ENCODE measurements at places on chromosomes 7 and 10. TPM values are rescaled to one million over a fixed set of nuclear protein-coding genes. Genes with fewer than 3 reads are reported as not detected.

Gene ACBD7
- not detected for total RNA-seq

- DNase-seq, result no peak
These were observed 473 bp upstream of the GPER1 start for GRCh38 chr7:1087465-1087814.

DNA sequence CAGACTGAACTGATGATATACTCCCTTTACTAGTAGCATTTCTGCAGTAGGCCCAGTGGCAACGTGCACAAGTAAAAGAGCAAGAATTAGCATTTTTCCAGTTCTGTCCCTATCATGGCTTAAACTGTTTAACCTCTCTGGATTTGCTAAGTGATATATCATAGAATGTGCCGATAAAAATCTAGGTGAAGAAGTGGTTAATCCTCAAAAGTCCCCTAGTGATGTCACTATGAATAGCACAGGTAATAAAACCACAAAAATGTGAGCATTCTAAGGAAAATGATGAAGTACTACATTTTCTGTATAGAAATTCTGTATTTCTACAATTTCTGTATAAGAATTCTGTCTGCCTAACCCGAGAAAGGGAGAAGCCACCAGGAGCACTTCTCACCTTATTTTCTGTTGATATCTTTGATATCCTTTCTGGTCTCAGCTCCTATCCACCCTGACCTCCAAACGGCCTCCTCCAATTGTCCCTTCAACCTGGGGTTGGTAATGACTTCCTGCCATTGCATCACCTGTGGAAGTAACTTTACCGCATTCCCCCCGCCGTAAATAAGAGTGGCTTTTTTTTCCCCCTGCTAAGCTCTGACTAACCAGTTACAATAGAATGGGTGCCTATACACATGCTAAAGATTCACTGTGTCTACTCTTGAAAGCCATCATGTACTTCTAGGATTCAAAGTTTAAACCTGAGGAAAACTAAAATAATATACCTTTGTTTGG, 155.9 kb upstream of the ASAH2 start:
- no peak for DNase-seq

Gene PTPRZ1
- 0.72 TPM for total RNA-seq

GRCh38 chr7:76260171-76260703, 42.2 kb upstream of the HSPB1 start:
- no peak for DNase-seq

GRCh38 chr7:139358541-139359365, 941 bp upstream of the LUC7L2 start:
- peak; percentile 33 for DNase-seq

DNA sequence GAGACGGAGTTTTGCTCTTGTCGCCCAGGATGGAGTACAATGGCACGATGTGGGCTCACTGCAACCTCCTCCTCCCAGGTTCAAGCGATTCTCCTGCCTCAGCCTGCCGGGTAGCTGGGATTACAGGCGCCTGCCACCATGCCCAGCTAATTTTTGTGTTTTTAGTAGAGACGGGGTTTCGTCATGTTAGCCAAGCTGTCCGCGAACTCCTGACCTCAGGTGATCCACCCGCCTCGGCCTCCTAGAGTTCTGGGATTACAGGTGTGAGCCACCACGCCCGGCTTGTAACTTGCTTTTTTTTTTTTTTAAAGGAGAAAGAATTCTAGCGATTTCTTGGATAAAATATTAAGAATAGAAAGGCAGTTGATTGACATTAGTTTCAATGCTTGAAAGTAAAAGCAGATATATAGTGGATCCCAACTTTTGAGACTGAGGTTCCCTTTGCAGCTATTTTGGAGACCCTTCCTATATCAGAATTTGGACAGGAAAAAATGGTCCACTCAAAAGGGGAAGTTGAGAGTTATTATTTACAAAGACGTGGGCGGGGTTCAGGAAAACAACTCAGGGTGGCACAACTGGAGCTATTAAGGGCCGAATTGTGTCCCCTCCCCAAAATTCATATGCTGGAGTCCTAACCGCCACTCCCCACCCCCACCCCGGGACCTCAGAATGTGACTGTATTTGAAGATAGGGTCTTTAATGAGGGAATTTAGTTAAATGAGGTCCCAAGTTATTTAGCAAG, 1.3 kb upstream of the ERCC6 start:
- no peak for DNase-seq

Gene NME8
- total RNA-seq, result not detected

GRCh38 chr10:34670081-34670480, 145.0 kb downstream of the PARD3 start:
- no peak for DNase-seq

GRCh38 chr7:8185926-8186683, 75.9 kb downstream of the ICA1 start:
- no peak for DNase-seq

Gene PTN
- total RNA-seq, result 14.3 TPM

- no peak for DNase-seq
These were observed 326.3 kb downstream of the CCSER2 start for GRCh38 chr10:84654671-84655070.

Gene FRAT1
- total RNA-seq, result 6.8 TPM

Gene SEMA3D
- 0.94 TPM for total RNA-seq

Gene KIAA1217
- total RNA-seq, result 46.6 TPM

- DNase-seq, result no peak
These were observed 51.4 kb upstream of the NFKB2 start for GRCh38 chr10:102344067-102344466.

- no peak for DNase-seq
These were observed 357.2 kb downstream of the LRMDA start for GRCh38 chr10:75788394-75789205.

Gene SYT15
- total RNA-seq, result 3.6 TPM

GRCh38 chr10:89279421-89279869, 22.4 kb upstream of the IFIT2 start:
- no peak for DNase-seq

GRCh38 chr7:4882169-4883032, 1.1 kb downstream of the RADIL start:
- DNase-seq, result peak; percentile 77
